ENCODE measurements at places on chromosomes 7 and 10.

DNA sequence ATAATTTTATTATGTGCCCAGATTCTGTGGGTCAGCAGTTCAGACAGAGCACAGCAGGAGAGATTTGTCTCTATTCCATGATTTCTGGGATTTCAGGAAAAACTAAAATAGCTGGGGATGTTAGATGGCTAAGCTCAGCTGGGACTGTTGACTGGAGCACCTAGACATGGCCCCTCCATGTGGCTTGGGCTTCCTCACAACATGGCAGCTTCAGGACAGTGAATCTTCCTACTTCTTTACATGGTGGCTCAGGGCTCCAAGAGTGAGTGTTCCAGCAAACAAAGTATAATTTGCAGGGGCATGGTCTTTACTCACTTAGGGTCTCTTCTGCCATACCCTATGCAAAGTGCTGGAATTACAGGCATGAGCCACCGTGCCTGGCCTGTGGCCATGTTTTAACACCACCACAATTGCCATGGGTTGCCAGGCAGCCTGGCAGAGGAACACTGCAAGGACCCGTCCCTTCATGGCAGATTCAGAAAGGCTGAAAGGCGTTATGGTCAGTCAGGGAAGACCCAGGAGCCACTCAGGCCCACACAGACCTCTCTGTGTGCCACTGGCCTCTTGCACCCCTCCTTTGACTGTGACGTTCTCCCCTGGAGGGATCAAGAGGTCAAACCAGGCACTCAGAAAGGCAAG, 50.8 kb upstream of the ZMIZ1 start:
- DNase-seq: no peak

DNA sequence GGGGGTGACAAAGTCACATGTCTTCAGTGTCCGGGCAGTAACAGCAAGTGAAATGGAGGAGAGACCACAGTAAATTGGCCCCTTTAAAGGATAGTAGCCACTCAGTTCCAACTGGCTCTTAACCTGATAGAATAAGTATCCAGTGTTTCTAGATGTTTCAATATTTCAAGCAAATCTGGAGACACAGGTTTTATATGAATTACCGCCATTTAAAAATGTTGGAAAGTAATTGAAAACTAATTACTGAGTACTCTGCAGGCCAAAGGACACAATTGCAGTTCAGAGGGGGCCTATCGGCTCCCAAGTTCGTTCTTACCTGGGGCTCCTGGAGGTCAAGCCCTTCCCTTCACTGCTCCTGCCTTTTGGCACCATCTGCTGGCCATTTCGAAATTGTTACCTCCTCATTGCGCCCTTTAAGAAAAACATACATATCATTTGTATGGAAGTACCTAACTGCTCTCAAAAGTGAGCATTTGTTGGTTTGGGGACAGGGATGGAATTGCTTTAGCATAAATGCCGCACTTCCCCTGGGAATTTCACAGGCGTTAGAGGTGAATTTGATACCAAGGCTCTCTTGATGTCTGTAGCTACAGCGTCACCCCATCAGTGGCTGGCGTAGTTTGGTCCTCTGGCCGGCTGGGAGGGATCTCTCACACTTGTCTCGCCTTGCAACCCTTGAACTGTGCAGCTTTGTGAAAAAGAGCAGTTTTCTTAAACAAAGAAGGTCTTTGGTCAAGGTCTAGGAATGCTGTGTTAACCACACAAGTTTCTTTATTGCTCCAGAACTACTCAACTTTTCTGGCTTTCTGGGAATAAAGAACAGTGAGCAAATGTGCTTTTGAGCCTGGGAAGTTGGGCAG, 220.0 kb downstream of the ARHGAP21 start:
- DNase-seq: peak; percentile 43

DNA sequence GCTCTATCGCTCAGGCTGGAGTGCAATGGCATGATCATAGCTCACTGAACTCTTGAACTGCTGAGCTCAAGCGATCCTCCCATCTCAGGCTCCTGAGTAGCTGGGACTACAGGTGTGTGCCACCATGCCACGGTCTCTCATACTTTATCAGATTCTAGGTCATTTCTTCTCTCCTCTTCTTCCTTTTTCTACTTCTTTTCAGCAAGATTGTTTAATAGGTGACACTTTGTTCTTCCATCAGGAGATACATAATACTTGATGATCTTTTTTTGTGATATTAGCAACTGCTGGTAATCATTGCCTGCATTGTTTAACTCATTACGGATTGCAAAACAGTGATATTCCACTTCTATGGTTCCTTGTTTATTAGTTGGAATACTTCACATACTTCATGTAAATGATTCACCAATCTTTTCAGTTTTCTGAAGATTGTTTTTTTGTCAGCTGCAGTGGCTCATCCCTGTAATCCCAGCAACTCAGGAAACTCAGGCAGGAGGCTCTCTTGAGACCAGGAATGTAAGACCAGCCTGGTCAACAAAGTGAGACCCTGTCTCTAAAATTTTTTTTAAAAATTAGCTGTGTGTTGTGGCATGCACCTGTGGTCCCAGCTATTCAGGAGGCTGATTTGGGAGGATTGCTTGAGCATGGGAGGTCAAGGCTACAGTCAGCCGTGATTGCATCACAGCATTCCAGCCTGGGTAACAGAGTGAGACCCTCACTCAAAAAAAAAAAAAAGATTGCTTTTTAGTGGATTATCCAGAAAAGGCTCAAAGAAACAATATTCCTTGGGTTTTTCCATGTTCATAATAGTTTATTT, 36.2 kb upstream of the CHST3 start:
- DNase-seq: no peak

DNA sequence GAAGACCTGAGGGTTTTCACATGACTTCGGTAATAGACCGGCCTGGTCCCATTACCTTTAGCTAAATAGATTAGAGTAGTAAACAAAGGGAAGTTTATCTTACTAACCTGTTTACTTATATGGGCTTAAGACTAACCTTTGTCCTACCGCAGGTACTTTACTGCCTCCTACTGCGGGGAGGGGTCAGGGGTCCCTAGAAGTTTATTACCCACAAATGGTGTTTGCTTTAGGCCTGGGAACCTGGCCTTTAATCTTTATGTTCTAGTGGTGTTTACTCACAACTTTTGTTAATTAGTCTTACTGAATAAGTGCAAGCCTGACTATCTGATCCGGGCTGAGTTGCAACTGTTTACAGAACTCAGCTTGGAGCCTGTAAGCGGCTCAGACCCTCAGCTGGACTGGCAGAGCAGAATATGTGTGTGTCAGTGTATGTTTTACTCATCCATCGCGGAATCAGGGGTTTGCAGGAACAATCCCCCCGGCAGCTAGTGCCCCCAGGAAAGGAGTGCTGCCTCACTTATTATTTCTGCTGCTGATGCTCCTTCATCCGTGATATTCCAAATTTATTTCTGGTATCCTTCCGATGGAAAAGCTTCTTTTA, 578.9 kb upstream of the SEMA3D start:
- no peak for DNase-seq

DNA sequence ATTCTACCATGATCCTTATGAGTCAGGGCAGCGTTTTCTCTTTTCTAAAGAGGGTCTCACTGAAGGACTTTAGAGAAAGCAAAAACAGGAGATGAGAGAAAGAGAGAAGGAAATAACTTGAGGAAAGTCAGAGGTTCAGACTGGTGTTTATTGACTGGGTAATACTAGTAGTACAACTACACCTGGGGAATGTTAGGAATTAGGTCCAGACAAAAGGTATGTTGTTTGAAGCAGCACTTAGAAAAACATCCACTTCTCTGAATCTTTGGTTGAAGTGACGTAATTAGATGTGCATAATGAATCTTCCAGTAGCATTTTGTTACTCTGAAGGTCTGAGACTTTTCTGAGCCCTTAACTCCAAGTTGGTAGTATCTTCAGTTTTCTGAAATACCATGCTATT, 380.3 kb upstream of the LRGUK start:
- DNase-seq: no peak

GRCh38 chr7:28554802-28555471, 142.6 kb downstream of the CREB5 start:
- no peak for DNase-seq
